BE2C (cell line): ENCODE measurements at places on chromosomes 6 and 20.
A peak's percentile ranks its signal among the peaks of the same experiment; 100 is the strongest.

- no peak for DNase-seq
Observed at GRCh38 chr20:12835999-12836398, 172.8 kb upstream of the SPTLC3 start.

GRCh38 chr6:150797949-150798348 lies 67.6 kb upstream of the MTHFD1L start:
- no peak for DNase-seq

DNA sequence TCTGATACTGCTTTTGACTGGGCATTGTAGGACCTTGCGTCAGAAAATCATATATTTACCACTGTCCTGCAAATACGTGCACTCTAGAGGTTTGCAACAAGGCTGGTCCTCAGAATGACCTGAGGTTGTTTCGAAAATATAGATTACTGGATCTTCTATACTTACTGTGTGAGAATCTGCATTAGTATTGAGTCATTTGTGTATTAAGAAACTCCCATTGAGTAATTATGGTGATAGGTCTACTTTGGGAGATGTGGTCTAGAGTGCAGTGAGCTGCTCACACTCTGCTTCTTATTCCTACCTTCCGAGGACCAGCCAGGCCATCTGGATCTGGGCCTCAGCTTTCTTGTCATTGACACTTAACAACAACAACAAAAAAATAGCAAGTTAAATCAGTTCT lies 9.6 kb downstream of the KLHL32 start:
- no peak for DNase-seq

- peak; percentile 79 for DNase-seq
Observed at GRCh38 chr20:17938871-17939619, 29.5 kb downstream of the SNX5 start.
